ENCODE measurements at places on chromosomes 12 and 14.

DNA sequence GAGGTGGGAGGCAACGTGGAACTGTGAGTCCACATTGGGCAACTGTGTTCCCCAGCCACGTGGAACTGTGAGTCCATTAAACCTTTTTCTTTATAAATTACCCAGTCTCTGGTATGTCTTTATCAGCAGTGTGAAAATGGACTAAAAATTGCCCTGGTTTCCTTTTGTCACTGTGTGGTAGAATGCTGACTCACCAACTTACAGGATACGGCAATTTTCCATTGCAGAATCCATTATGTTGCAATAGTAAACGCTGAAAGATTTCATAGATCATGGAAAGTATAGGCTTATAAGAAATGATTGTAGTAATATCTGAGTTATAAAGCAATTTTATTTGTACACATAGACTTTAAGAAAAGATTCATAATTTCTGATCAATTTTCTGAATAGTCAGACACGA is 93.0 kb downstream of the GTF2A1 start:
- DNase-seq, result no peak

GRCh38 chr14:37275963-37276362 is 78.2 kb downstream of the MIPOL1 start:
- DNase-seq, result no peak

DNA sequence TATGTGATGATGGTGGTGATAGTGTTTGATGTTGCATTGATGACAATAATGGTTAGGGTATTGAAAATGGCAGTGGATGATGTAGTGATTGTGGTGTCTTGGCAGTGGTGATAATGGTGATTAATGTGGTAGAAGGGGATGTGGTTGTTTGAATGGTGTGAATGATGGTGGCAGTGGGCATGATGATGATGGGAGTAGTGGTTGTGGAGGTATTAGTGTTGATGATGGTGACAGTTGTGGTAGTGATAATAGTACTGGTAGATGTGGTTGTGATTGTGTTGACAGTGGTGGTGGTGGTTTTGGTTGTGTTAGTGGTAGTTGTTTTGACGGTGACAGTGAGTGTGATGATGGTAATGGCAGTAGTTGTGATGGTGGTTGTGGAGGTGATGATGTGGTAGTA is 1049.0 kb downstream of the VRK1 start:
- DNase-seq, result no peak

DNA sequence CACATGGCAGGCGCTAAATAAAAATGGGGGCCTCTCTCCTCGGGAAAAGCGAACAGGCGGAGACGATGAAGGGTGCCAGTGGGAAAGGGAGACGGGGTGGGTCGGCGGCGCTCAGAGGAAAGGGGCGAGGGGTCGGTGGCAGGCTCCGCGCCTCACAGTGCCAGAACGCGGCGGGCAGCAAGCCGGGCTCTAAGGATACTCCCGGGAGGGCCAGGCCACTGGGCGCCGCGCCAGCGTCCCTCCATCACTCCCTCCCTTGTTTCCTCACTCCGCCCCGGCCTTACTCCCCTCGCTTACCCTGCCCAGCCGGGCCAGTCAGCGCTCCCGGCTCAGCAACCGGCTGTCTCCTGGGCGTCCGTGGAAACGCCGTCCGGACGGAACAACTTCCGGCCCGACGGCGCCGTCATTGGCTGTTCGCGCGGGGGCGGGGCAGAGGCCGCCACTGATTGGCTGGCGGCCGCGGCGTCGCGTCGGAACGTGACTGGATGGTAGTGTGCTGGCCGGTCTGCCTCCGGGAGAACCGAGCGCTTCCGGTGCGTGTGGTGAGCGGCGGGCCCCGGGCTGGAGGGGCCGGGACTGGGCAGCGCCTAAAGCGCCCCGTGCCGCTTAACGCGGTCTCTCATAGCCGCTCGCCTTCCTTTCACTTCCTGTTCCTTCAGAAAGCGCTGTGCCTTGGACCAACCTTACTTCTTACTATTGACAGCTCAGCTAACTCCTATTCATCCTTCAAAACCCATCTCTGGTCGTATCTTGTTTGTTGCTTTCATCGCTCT is 53.0 kb downstream of the SLC25A47 start:
- peak; percentile 99 for DNase-seq

DNA sequence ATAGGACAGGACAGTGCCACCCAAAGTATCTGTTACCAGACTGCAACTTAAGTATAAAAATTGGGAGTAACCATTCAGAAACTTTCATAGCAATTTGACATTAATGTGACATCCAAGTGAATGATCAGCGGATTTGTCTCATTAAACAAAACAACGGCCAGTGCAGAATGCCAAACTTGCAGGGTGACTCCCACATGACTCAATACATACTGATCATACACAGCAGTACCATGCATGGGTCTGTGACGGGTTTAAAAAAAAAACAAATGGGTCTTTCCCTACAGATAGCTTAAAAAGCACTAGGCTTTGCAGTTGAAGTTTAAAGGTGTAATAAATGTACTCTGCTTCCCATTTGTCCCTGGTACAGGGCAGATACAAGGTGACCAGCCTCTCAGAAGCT is 116.6 kb downstream of the SLC35F4 start:
- DNase-seq, result no peak

GRCh38 chr14:48536318-48536717 is 860.9 kb upstream of the MDGA2 start:
- peak; percentile 9 for DNase-seq

GRCh38 chr12:94674835-94675234 is 24.5 kb upstream of the TMCC3 start:
- DNase-seq, result no peak

GRCh38 chr14:96217376-96217913 is 12.8 kb downstream of the BDKRB2 start:
- no peak for DNase-seq

DNA sequence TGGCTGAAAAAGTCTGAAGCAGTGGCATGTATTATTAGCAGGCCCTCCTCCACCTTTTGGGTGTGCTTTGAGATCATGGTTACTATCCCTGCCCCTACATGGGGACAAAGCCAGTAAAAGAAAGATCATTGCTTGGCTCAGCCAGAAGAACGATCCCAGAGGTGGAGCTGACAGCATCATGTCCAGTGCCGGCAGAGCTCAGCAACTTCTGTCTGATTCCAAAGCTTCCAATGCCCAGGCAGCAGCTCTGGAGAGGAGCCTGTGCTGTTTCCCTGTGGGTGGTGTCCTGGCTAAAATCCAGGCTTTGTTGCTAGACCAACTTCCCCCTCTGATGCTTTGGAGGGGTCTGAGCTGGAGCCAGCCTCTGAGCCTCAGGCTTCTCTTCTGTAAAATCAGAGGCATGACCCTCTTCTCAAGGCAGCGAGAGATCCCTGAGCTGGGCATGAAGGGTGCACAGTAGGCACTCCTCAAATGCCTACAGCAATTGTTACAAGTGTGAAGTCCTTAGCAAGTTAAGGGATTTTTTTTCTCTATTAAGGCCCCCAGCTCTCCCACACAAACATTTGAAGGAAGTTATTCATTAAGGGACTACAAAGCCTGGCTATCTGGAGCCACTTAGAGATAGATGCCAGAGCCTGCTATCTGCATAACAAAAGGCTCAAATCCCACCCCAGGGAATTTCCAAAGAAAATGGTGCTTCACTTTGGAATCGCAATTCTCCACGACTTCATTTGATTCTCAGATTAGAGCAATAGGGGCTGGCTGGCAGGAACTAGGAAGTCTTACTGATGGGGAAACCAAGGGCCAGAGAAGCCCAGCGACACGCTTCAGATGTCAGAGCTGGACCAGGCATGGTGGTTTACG is 10.9 kb upstream of the GSC start:
- peak; percentile 26 for DNase-seq

- no peak for DNase-seq
These were observed 181.9 kb downstream of the C12orf42 start for GRCh38 chr12:103313894-103314293.

DNA sequence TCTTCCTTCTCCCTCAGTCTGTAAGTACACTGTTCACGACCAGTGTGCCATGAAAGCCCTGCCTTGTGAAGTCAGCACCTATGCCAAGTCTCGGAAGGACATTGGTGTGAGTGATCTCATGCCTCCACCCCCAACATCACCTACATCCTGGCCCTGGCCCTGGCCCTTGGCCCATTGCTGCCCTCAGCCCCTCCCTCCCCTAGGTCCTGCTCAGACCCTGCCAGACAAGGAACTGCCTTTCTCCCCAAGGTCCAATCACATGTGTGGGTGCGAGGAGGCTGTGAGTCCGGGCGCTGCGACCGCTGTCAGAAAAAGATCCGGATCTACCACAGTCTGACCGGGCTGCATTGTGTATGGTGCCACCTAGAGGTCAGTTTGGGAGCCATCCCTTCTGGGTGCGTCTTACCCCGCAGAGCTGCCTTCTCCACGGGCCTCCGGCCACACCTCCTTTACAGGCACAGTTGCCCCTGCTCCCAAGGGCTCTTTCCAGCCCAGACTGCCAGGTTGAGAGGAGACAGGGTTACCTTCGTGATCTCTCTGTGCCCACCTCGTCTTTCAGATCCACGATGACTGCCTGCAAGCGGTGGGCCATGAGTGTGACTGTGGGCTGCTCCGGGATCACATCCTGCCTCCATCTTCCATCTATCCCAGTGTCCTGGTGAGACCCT is 9.2 kb downstream of the DGKA start:
- peak; percentile 82 for DNase-seq

- DNase-seq, result no peak
These were observed 51.7 kb downstream of the BEGAIN start for GRCh38 chr14:100535287-100536120.

GRCh38 chr14:50116966-50117365 is 594 bp upstream of the VCPKMT start:
- DNase-seq, result no peak
